ENCODE measurements at places on chromosomes 6 and 20. TPM values are rescaled to one million over a fixed set of nuclear protein-coding genes. Genes with fewer than 3 reads are reported as not detected.
A peak's percentile ranks its signal among the peaks of the same experiment; 100 is the strongest.

- H3K36me3 ChIP-seq = peaks cover 2% of the 10 kb centered on the region
- no peaks in the 10 kb centered on the region for H3K4me1 ChIP-seq
- no peak for DNase-seq
- no peak overlapping the region for H3K27ac ChIP-seq
These were observed 31.5 kb downstream of the ADA start for GRCh38 chr20:44620030-44620429.

DNA sequence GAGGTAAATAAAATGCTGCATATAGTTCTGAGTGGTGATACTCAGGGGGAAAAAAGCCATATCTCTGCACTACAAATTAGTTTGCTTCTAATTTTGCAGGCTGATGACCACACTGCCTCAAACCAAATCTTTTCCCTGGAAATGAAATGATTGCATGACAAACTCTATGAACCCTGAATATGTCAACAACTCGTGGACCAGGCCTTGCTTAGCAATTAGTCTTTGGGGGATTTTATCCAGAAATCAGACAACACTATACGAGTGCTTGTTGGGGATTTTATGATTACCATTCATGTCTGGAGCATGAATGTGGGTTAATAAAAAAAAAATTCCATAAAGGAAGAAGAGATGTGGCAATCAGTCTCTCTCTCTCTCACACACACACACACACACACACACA, 42.0 kb downstream of the SOBP start:
- no peak overlapping the region for H3K27ac ChIP-seq
- no peak for DNase-seq
- no peaks in the 10 kb centered on the region for H3K36me3 ChIP-seq
- no peaks in the 10 kb centered on the region for H3K4me1 ChIP-seq

The MUCL3 gene
- 0.52 TPM for total RNA-seq

The ECT2L gene
- not detected for total RNA-seq

GRCh38 chr6:123321020-123321419, 315.7 kb downstream of the TRDN start:
- DNase-seq = no peak
- H3K27me3 ChIP-seq = no peaks in the 10 kb centered on the region
- no peaks in the 10 kb centered on the region for H3K36me3 ChIP-seq
- no peaks in the 10 kb centered on the region for H3K4me1 ChIP-seq

- H3K36me3 ChIP-seq = no peaks in the 10 kb centered on the region
- H3K27me3 ChIP-seq = no peaks in the 10 kb centered on the region
- no peak overlapping the region for H3K4me3 ChIP-seq
- H3K27ac ChIP-seq = no peak overlapping the region
These were observed 77.1 kb upstream of the CDYL start for GRCh38 chr6:4698901-4699659.

GRCh38 chr6:133964052-133964451, 11.0 kb downstream of the TBPL1 start:
- H3K27ac ChIP-seq = no peak overlapping the region
- no peak overlapping the region for H3K4me3 ChIP-seq
- H3K4me1 ChIP-seq = peaks cover 11% of the 10 kb centered on the region
- no peak for DNase-seq

- H3K27ac ChIP-seq = no peak overlapping the region
- no peak for DNase-seq
- H3K4me3 ChIP-seq = no peak overlapping the region
- no peaks in the 10 kb centered on the region for H3K27me3 ChIP-seq
These were observed 143.3 kb upstream of the SMLR1 start for GRCh38 chr6:130683761-130684517.

DNA sequence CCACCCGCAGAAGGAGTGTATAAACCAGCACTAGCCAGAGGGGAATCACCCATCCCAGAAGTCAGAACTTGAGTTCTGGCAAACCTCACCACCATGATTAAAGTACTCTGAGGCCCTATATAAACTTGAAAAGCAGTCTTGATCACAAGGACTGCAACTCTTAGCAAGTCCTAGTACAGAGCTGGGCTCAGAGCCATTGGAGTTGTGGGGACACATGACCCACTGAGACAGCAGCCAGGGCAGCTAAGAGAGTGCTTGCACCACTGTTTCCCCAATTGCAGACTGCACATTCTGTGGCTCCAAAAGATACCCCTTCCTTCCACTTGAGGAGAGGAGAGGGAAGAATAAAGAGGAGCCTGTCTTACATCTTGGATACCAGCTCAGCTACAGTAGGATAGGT, 4.7 kb upstream of the MCM9 start:
- H3K4me3 ChIP-seq = no peak overlapping the region
- H3K36me3 ChIP-seq = no peaks in the 10 kb centered on the region

DNA sequence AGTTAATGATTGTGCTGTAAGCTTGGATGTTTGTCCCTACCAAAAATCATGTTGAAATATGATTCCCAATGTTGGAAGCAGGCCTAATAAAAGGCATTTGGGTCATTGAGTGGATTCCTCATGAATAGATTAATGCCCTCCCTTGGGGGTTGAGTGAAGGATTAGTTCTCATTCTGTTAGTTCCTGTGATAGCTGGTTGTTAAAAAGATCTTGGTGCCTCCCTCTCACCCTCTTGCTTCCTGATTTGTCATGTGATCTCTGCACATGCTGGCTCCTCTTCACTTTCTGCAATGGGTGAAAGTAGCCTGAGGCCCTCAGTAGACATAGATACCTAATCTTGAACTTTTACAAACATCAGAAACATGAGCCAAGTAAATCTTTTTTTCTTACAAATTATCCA, 115.6 kb upstream of the HCRTR2 start:
- no peak overlapping the region for H3K4me3 ChIP-seq
- no peaks in the 10 kb centered on the region for H3K36me3 ChIP-seq
- H3K4me1 ChIP-seq = no peaks in the 10 kb centered on the region
- H3K27ac ChIP-seq = no peak overlapping the region
- no peak for DNase-seq

DNA sequence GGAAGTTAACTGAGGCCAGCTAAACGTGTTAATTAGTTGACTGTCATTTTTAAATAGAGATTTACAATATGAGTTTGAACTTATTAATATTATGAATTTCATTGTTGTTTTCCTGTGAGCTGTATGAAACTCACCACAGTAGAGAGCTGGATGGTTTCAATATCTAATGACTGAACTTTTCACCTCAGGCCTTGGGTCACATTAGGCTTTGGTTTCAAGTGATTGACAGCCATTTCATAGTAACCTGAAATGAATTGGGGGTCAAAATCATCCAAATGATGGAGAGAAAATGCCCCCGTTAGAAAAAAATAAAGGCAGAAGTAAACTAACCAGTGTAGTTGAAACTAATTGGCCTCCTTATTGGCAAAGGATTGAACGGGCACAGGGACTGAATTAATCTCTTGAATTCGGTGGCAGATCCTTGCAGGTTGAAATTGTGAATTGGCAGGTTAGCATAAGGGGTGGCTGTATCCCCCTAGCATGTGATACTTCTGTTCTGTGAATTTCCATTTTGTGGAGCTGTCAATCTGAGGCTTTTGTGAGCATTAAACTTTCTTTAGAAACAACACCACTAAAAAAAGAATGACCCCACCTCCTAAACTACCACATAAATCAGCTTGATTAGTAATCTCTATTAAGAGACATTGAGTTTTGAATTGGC, 155.1 kb upstream of the MMS22L start:
- H3K36me3 ChIP-seq = no peaks in the 10 kb centered on the region
- no peak overlapping the region for H3K27ac ChIP-seq
- H3K4me1 ChIP-seq = no peaks in the 10 kb centered on the region
- DNase-seq = no peak

The XKR7 gene
- total RNA-seq = 0.26 TPM

- peaks cover 7% of the 10 kb centered on the region for H3K36me3 ChIP-seq
- peak overlapping the region; percentile 29 for H3K4me3 ChIP-seq
- H3K4me1 ChIP-seq = peaks cover 12% of the 10 kb centered on the region
- H3K27me3 ChIP-seq = no peaks in the 10 kb centered on the region
- peak overlapping the region; percentile 74 for H3K27ac ChIP-seq
These were observed 754 bp downstream of the HDDC2 start for GRCh38 chr6:125300992-125301434.

DNA sequence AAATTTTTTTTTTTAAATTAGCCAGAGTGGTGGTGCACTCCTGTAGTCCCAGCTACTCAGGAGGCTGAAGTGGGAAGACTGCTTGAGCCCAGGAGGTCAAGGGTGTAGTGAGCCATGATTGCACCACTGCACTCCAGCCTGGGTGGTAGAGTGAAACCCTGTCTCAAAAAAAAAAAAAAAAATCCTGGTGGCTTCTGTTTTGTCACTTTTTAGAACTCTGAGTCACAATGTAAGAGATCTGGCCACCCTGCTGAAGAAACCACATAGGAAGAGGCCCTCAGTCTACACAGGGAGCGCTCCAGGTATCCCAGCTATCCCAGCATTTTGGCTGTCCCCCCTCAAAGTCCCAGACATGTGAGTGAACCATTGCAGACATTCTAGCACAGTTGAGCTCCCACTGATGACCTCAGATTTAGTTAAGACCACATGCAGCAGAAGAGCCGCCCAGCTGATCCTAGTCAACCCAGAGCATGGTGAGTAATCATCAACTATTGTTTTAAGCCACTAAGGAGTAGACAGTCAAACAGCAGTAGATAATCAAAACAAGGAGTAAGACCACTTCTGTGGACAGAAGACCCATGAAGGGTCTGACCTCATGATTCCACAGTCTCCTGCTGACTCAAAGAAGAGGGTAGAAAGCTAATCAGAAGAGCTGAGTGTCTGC, 12.7 kb upstream of the ARFGEF2 start:
- H3K27me3 ChIP-seq = no peaks in the 10 kb centered on the region
- peaks cover 9% of the 10 kb centered on the region for H3K4me1 ChIP-seq
- H3K27ac ChIP-seq = no peak overlapping the region

DNA sequence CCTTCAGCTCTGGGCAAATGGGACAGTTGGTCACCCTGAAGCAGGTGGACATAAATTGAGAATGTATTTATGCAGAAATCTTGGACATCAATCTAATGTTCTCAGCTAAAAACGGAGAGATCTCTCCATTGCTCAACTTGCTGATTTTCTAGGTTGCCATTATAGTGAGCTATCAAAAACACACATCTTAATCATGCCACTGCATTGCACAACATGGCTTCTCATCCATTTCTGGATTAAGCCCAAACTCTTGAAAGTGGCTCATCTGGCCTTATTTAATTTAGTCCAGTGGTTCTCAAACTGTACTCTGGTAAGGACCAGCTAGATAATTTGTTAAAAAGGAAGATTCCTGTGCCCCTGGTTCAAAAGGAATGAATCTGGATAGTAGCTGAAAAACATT, 324.9 kb upstream of the CITED2 start:
- H3K4me3 ChIP-seq = no peak overlapping the region
- no peaks in the 10 kb centered on the region for H3K27me3 ChIP-seq
- H3K36me3 ChIP-seq = no peaks in the 10 kb centered on the region
- peaks cover 11% of the 10 kb centered on the region for H3K4me1 ChIP-seq
- H3K27ac ChIP-seq = no peak overlapping the region

The CAP2 gene
- total RNA-seq = 5.7 TPM

- no peak overlapping the region for H3K27ac ChIP-seq
- H3K4me1 ChIP-seq = peaks cover 35% of the 10 kb centered on the region
- H3K4me3 ChIP-seq = peak overlapping the region; percentile 12
- DNase-seq = peak; percentile 69
- H3K27me3 ChIP-seq = no peaks in the 10 kb centered on the region
These were observed 87.7 kb downstream of the TMEM242 start for GRCh38 chr6:157235600-157236039.

DNA sequence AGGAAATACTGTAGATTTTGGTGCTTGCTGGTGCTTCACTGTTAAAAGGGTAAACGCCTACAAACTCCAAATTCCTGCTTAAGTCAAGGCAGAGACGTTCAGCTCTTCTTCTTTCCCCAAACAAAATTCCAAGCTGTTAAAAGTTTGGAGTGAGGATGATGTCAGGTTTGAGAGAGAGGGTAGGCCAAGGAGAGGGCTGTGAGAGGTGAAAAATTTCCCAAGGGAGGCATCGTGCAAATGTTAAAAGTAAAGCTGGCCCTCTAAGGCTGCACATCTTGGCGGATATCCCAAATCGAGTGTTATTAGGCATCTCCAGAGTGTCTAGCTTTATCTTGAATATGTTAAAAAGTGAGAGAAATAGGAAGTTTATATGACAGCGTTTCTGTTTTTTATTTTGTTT, 651.8 kb downstream of the QKI start:
- DNase-seq = no peak
- no peaks in the 10 kb centered on the region for H3K4me1 ChIP-seq
- H3K27ac ChIP-seq = no peak overlapping the region
- H3K27me3 ChIP-seq = no peaks in the 10 kb centered on the region

The KATNA1 gene
- 8.8 TPM for total RNA-seq

- peaks cover 25% of the 10 kb centered on the region for H3K4me1 ChIP-seq
- no peak overlapping the region for H3K4me3 ChIP-seq
- H3K36me3 ChIP-seq = no peaks in the 10 kb centered on the region
- H3K27ac ChIP-seq = no peak overlapping the region
- peaks cover under 1% of the 10 kb centered on the region for H3K27me3 ChIP-seq
These were observed 5.8 kb upstream of the GATA5 start for GRCh38 chr20:62481425-62482145.

The EDN1 gene
- 0.66 TPM for total RNA-seq

The AAR2 gene
- 16.3 TPM for total RNA-seq

DNA sequence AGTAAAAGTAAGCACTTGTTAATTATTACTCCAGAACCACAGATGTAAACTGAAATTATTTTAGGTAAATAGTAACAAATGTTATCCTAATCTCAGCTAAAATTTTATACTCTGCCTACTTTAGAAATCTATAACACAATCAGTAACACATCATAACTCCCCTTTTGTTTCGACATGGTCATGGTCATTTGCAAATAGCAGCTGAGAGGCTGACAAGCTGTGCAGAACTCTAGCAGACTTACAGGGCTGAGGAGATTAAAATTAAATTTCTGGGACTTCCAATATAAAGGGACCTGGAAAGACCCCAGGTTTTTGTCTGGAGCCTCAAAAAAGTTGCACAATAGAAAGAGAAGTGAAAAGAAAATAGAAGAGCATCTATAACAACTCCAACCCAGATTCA, 88.8 kb downstream of the PRL start:
- H3K27me3 ChIP-seq = no peaks in the 10 kb centered on the region
- H3K4me3 ChIP-seq = no peak overlapping the region
- H3K36me3 ChIP-seq = no peaks in the 10 kb centered on the region
- H3K4me1 ChIP-seq = no peaks in the 10 kb centered on the region
- no peak for DNase-seq
- no peak overlapping the region for H3K27ac ChIP-seq

The HCRTR2 gene
- not detected for total RNA-seq

The ULBP3 gene
- total RNA-seq = not detected

The MGME1 gene
- total RNA-seq = 3.0 TPM

- H3K4me3 ChIP-seq = no peak overlapping the region
- H3K4me1 ChIP-seq = no peaks in the 10 kb centered on the region
- no peaks in the 10 kb centered on the region for H3K36me3 ChIP-seq
- DNase-seq = no peak
These were observed 38.6 kb upstream of the EYS start for GRCh38 chr6:65745614-65746013.

GRCh38 chr6:10409233-10409721, 5.6 kb downstream of the TFAP2A start:
- no peaks in the 10 kb centered on the region for H3K27me3 ChIP-seq
- H3K4me1 ChIP-seq = peaks cover 31% of the 10 kb centered on the region
- H3K4me3 ChIP-seq = no peak overlapping the region
- DNase-seq = no peak
- H3K27ac ChIP-seq = no peak overlapping the region

GRCh38 chr6:169243661-169244060, 10.0 kb downstream of the THBS2 start:
- no peaks in the 10 kb centered on the region for H3K4me1 ChIP-seq
- H3K36me3 ChIP-seq = no peaks in the 10 kb centered on the region
- no peaks in the 10 kb centered on the region for H3K27me3 ChIP-seq
- peak overlapping the region; percentile 16 for H3K27ac ChIP-seq
- no peak overlapping the region for H3K4me3 ChIP-seq
- DNase-seq = no peak

- peak overlapping the region; percentile 65 for H3K27ac ChIP-seq
- peak; percentile 70 for DNase-seq
- no peaks in the 10 kb centered on the region for H3K27me3 ChIP-seq
- H3K36me3 ChIP-seq = no peaks in the 10 kb centered on the region
- peaks cover 46% of the 10 kb centered on the region for H3K4me1 ChIP-seq
These were observed 56.6 kb downstream of the SYTL3 start for GRCh38 chr6:158706369-158706982.

Measured in body of pancreas (tissue), 4 donors.